NCI-H510A treated with DMSO at 0.1 percent for 48 hours (cell line): ENCODE measurements at places on chromosomes 2 and 18.

- no peak for DNase-seq
Observed at GRCh38 chr2:191845248-191845715, 1.6 kb downstream of the CAVIN2 start.

- DNase-seq, result no peak
Observed at GRCh38 chr2:169838743-169839489, 11.7 kb downstream of the UBR3 start.

DNA sequence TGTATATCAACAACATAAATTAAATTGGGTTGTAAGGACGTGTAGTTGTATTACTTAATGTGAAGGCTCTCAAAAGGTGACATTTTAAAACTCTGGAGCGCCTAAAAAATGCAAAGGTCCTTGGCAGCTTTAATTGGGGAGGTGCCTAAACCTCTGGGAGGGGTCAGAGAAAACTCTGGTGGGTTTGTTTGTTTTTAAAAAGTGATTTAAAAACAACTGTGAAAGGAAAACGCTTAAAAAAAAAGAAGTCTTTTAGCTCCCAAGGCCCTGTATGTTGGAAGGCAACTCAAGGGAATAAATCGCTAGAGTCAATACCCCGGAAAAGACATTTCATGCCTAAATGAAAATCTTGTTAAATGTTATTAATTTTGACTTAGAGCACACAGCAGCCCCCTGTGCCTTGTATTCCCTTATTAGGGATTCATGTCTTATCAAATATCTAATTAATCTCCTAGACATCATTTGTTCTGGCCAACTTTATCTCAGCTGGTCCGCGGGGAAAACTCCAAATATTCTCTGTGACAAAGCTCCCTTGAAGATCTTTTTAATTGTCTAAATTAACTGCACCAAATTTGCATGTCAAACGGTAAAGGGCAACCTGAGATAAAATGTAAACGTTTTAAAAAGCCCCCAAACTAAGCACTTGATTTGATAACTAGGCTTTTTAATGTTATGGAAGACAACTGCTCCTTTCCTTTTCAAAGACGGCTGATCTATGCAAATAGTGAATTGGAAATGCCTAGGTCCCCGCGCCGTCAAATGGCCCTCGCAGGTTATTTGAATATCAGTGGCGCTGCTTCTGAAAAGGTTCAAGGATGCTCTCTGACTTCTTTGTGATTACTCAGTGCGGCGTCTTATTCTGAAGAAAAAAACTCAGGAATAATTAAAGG lies 4.2 kb downstream of the SP9 start:
- DNase-seq, result peak; percentile 95

- no peak for DNase-seq
Observed at GRCh38 chr18:48992133-48992532, 41.4 kb upstream of the SMAD7 start.

DNA sequence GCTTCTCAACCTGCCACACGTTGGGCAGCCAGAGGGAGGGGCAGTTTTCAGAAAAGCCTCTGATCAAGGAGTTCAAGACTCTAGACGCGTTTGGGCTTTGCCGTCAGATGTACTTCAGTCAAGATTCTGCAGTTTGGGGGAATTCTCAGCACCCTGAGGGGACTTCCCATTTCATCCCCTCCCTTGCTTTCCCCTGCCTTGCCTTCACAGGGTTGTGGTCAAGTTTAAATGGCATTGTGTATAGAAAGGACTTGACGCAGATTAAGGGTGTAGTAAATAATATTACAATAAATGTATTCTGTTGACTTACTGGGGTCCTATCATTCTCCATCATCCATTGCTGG lies 198.3 kb upstream of the NABP1 start:
- DNase-seq, result no peak

DNA sequence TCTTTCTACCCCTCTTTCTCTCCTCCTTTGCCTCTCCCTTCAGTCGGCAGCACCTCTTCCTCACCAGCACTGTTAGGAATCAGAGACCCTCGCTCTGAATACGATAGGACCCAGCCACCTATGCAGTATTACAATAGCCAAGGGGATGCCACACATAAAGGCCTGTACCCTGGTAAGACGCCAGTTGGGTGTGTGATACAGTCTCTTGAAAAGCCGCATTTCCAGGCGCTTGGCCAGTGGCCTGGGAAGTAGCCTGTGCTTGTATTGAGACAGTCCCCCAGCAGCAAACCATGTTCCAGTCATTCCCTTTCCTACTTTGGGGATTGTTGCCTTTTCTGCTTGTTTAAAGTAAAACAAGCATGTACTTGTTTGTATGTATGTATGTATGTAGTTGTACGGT lies 118.4 kb upstream of the DAPL1 start:
- DNase-seq, result no peak

GRCh38 chr2:113602869-113603466 lies 24.1 kb upstream of the RABL2A start:
- no peak for DNase-seq

DNA sequence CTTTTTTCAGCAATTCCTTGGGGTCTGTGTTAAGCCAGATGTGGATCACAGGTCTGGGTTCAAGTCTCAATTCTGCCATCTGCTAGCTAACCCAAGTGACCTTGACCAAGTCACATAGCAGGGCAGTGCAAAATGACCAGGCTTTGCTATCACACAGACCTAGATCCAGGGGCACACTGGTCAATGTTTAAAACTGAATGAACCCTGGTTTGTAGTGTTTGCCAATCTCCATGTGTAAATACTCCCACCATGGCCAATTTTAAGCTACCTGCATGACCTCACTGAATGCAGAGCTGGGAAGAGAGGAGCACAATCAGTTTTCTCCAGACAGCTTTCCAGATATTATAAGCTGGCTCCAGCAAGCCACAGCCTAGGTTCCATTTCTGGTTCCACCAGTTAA lies 142.9 kb downstream of the CHST9 start:
- DNase-seq, result no peak

DNA sequence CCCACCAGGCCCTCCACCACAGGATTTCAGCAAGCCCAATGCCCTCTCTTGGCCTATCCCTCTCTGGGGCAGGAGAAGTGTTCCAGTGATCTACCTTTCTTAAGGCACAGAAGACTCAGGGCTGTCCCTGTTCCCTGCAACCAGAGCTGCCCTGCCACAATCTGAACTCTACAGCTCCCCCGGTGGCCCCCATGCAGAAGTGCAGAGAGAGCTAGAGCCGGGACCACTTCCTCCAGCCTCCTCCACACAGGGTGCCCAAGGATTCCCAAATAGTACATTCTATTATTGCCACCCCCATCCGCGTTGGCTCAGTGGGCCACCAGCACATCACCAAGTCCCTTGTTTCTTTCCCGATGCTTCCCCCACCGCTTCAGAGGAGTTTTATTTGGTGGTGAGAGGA lies 114.8 kb upstream of the PTPRM start:
- DNase-seq, result peak; percentile 38

- DNase-seq, result no peak
Observed at GRCh38 chr2:174750923-174751441, 13.3 kb downstream of the CHRNA1 start.

- DNase-seq, result no peak
Observed at GRCh38 chr2:36137612-36138011, 218.0 kb upstream of the CRIM1 start.

DNA sequence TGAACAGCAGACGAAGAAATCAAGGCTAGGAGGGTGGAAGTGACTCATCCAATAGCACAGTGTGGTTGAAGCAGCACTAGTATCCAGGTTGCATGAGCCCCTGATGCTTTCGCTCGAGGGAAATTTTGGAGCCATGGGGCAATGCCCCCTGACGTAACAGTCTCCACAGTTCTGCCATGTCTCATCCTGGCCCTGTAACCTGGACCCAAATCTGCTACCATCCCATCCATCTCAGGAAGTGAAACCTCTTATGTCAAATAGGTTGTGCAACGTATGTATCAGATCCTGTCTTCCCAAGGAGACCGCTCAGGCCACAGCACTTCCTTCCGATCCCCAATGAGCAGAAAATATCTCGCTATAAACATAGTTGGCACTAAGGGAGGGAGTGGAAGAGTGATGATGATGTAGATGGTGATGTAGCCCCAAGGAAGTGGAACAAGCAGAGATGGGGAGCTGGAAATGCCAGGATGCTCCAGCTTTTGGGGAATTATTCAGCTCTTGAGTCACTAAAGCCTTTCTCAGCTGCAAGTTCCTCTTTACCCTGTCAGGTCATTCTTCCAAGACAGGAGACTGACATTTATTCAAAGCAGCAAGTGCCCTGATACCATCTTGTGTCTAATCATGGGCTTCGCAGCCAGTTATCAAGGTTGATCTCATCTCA lies 3.0 kb upstream of the IL1B start:
- DNase-seq, result no peak

GRCh38 chr2:103875131-103875530 lies 978.8 kb upstream of the POU3F3 start:
- no peak for DNase-seq

- DNase-seq, result no peak
Observed at GRCh38 chr18:48838166-48838775, 112.5 kb downstream of the SMAD7 start.
